H1 (cell line): ENCODE measurements at places on chromosomes 12 and 14. TPM values are rescaled to one million over a fixed set of nuclear protein-coding genes. Genes with fewer than 3 reads are reported as not detected.

The RDH12 gene
- 1.3 and 1.5 TPM in 2 replicates for polyA plus RNA-seq

The CLEC7A gene
- polyA plus RNA-seq, result 0.06 and 0.09 TPM in 2 replicates

GRCh38 chr14:106069804-106070625 is 543.6 kb downstream of the TMEM121 start:
- DNase-seq, result no peak

The TBX3 gene
- 0.09 TPM in 2 replicates for polyA plus RNA-seq

- DNase-seq, result no peak
These were observed 183.1 kb downstream of the TMTC3 start for GRCh38 chr12:88325076-88325815.

The KRT6C gene
- polyA plus RNA-seq, result not detected in 2 replicates

The ASIC1 gene
- 3.3 and 4.4 TPM in 2 replicates for polyA plus RNA-seq
